CD4-positive, alpha-beta T cell treated with Interleukin-2 at 100 ng/mL for 4 hours (primary cell): ENCODE measurements at places on chromosomes 3 and 15.

GRCh38 chr3:16433701-16434151 lies 79.8 kb downstream of the RFTN1 start:
- DNase-seq = no peak

GRCh38 chr15:80173022-80173759 lies 20.4 kb downstream of the FAH start:
- peak; percentile 68 for DNase-seq

GRCh38 chr15:67792250-67792942 lies 32.9 kb upstream of the SKOR1 start:
- DNase-seq = no peak

DNA sequence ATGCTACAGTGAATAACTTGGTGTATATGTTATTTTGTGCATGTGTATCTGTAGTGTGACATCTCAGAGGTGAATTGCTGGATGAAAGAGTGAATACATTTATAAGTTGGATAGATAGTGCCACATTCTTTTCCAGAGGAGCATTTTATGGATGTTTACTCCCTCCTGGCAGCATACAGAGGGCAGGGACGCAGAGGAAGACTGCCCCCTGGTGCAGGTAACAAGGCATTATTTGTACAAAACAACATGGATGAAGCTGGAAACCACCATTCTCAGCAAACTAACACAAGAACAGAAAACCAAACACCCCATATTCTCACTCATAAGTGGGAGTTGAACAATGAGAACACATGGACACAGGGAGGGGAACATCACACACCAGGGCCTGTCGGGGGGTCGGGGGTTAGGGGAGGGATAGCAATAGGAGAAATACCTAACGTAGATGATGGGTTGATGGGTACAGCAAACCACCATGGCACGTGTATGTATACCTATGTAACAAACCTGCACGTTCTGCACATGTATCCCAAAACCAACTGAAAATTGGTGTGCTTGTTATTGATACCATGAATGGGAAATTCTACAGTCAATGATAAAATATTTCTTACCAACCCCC lies 57.9 kb upstream of the CTXND1 start:
- DNase-seq = no peak

DNA sequence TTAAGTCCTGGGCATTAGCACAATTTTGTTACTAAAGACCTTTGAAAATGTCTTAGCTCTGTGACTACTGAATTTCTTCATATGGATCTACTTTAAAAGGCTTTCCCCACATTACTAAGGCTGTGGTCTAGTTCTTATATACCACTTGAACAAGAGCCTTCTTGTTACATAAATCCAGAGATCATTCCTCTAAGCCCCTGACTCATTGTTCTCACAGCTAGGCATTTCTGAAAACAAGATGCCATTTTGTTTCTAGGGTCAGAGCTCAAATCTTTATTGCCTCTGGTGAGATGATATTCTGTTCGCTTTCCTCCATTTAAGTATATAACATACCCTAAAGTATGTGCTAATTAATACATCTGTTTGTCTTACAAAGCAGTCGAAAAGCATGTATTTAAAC lies 29.8 kb upstream of the LPP start:
- no peak for DNase-seq

- no peak for DNase-seq
Measured at GRCh38 chr3:156135921-156136638, 15.7 kb downstream of the KCNAB1 start.

GRCh38 chr15:96560246-96560895 lies 229.9 kb downstream of the NR2F2 start:
- DNase-seq = no peak

- DNase-seq = no peak
Measured at GRCh38 chr3:55198554-55198953, 270.7 kb upstream of the LRTM1 start.

- DNase-seq = peak; percentile 21
Measured at GRCh38 chr15:59051873-59052861, 52.8 kb upstream of the CCNB2 start.

DNA sequence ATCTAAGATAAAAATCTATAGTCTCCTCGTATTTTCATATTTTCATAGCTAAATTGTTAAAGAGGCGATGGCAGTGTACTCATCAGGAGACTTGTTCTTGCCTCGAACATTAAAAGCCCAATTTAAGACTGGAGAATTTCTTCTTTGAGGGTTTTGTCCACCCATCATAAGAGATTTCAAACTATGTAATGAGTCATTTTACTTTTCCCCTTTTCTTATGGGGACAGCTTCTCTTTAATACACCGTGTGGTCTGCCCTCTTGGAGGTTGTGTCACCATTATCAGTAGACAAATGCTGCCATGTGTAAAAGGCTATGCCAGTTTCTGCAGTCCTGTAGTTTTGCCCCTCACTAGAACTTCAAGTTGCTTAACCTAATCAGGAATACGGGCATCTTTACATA lies 16.9 kb downstream of the TGFBR2 start:
- DNase-seq = no peak

DNA sequence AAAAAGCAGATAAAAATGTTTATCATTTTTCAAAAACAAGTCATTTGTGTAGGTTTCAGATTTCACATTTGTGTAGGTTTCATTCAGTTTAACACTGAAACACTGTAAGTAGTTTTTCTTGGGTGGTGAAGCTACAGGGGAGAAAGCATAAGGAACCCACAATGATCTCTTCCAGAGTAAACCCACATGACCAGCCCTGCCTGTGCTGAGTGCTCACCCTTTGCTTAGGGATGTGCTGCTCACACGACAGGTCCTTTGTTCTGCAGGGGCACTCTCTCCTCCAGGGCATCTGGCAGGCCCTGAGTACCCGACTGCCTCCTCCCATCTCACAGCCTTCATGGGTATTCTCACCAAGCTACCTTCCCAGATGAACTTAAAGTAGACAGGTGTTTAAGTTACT lies 28.9 kb downstream of the ZXDC start:
- no peak for DNase-seq

GRCh38 chr3:5476403-5476802 lies 288.9 kb downstream of the EDEM1 start:
- DNase-seq = no peak

DNA sequence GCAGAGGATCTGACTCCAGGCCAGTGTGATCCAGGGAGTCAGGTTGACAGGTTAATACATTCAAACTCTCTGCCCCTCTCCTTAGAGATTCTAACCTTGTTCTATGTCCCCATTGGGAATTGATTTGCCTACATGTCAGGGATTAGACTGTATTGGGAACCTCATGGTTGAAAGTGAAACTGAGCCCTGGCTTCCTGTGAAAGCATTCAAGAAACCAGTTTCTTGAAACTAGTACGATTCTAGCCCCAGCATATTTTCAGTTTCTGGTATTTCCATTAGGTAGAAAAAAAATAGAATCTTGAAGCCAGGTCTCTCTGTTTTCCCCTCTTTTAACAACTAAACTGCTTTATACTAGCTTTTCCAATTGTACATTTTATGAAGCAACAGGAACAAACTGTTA lies 140.4 kb upstream of the ABI3BP start:
- no peak for DNase-seq

DNA sequence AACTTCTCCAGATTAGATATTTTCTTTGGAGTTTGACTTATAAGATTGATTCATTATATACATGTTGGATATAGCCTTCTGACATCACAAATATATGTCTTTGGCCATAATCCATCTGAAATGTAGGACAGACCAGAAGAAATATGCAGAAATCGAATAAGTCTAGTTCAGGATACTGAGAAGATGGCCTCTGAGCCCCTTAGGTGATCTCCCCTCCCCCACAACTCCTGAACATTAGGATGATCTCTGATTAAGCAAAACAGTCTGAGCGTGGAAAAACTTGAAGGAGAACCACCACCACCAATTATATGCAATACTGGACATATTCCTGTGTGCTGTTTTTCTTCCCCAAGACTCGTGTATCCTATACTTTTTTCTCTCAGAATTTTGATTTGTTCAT lies 3.2 kb downstream of the SETD5 start:
- DNase-seq = no peak

GRCh38 chr3:13549623-13550422 lies 898 bp downstream of the FBLN2 start:
- no peak for DNase-seq

DNA sequence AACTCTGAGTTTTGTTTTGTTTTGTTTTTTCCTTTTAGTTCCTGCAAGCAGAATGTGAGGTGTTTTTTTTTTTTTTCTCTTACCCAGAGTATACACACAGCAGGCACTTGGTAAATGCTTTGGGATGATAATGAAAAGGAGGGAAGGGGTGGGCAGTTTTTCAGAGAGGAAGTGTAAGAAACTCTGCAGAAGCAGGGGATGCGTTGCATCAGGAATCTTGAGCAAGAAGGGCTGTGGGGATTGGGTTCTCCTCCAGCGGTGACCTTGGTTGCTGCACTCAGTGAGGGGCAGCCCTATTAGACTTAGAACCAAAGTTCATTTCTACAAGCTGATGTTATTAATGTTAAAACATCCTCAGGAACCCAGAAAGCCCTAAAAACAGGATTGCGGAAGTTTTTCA lies 32.2 kb upstream of the TMEM158 start:
- DNase-seq = no peak

- no peak for DNase-seq
Measured at GRCh38 chr15:78950902-78951840, 6.3 kb upstream of the CTSH start.

DNA sequence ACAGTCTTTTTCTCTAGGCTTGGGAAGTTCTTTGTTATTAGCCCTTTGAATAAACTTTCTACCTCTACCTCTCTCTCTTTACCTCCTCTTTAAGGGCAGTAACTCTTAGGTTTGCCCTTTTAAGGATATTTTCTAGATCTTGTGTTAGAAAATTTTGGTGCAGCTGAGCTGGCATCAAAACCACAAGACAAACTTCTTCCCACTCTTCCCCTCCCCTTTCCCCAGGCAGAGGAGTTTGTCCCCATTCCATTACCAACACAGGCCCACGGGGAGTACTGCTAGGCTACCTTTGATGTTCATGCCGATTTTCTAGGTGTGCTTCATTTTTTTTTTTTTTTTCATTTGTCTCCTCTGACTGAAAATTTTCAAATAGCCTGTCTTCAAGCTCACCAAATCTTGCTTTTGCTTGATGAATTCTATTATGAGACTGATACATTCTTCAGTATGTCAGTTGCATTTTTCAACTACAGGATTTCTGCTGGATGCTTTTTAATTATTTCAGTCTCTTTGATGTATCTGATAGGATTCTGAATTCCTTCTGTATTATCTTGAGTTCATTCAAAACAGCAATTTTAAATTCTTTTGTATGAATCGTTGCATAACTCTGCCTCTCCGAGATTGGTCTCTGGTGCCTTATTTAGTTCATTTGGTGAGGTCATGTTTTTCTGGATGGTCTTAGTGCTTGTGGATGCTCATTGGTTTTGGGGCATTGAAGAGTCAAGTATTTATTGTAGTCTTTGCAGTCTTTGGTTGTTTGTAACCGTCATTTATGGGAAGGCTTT lies 112.0 kb downstream of the UBE2E2 start:
- no peak for DNase-seq

DNA sequence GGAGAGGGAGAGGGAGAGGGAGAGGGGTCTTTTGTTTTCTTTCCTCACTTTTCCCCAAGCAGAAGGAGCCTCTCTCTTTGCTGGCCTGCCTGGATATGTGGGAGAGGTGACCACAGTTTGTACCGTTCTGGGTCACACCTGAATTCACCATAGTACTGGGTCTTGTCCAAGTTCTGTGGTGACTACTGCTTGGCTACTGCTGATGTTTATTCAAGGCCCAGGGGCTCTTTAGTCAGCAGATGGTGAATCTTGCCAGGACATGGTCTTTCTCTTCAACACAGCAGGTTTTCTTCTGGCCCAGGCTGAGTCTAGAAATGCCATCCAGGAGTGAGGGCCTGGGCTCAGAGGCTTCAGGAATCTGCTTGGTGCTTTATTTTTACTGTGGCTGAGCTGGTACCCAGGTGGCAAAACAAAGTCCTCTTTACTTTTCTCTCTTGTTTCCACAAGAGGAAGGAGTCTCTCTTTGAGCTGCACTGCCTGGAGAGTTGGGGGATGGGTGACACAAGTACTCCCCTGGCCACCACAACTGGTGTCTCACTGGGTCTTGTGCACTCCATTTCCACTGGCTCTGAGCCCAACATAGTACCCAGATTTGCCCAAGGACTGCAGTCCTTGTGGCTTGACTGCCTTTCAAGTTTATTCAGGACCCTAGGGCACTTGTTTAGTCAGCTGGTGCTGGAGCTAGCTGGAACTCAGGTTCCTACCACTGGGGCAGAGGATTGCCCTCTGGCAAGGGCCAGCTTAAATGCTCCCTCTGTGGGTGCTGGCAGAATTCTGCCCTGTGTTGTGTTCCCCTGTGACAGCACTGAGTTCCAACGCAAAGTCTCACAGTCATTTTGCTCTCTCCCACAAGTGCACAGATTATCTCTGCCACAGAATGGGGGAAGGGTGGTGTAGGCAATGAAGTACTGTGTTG lies 16.8 kb upstream of the CCNDBP1 start:
- no peak for DNase-seq

DNA sequence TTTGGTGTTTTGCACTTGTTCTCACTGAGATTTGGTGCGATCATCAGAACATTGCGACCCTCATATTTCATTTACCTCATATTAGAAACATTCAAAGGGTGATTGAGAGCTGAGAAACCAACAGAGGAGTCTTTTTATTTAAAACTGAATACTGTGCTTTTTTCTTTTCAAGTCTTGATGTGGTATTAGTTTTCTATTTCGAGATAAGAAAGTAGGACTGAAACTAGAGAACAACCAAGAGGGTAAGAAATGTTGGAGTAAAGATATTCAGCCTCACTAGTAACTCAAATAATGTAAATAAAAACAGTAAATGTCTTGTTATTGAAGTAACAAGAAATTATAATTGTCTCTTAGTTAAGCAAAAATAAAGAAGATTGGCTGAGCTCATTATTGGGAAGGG lies 26.5 kb downstream of the EFHB start:
- no peak for DNase-seq

DNA sequence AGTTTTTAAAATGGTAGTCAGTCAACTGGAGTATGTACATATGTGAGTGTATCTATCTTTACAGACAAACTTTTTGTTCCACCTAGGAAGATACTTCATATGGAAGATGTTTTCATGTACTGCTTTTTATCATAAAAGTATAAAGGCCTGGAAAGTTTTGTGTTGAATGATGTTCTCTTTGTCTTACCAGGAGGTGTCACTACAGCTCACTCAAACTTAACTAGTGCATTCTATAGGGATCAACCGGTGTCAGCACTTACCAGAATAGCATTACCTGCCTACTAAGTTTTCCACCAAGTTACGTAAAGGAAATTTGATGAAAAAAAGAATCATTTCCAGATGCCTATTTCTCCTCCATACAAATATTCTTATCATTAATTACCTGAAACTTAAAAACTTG lies 522.6 kb upstream of the SEMA6D start:
- no peak for DNase-seq

DNA sequence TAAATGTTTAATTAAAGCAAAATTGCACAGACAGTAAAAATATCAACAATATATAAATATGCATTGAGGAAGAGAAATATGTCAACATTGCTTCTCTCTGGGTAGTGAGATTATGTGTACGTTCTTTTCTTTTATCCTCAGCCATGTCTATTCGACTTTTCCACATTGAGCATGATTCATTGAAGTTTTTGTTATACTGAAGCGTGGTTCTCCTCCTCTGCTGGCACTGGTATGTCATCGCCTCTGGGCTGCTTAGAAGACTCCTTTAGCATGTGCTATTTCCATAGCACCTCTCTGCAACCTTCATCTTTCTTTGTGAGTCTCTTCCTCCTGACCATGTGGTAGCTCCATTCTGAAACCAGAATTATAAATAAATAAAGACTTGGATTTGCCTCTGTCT lies 65.8 kb upstream of the AKAP13 start:
- DNase-seq = no peak

GRCh38 chr3:45191924-45192417 lies 34.1 kb downstream of the TMEM158 start:
- DNase-seq = no peak

- no peak for DNase-seq
Measured at GRCh38 chr3:17639765-17640164, 102.7 kb downstream of the TBC1D5 start.

- no peak for DNase-seq
Measured at GRCh38 chr3:13191016-13191415, 117.8 kb upstream of the IQSEC1 start.
